ENCODE measurements at places on chromosomes 6 and 20.

DNA sequence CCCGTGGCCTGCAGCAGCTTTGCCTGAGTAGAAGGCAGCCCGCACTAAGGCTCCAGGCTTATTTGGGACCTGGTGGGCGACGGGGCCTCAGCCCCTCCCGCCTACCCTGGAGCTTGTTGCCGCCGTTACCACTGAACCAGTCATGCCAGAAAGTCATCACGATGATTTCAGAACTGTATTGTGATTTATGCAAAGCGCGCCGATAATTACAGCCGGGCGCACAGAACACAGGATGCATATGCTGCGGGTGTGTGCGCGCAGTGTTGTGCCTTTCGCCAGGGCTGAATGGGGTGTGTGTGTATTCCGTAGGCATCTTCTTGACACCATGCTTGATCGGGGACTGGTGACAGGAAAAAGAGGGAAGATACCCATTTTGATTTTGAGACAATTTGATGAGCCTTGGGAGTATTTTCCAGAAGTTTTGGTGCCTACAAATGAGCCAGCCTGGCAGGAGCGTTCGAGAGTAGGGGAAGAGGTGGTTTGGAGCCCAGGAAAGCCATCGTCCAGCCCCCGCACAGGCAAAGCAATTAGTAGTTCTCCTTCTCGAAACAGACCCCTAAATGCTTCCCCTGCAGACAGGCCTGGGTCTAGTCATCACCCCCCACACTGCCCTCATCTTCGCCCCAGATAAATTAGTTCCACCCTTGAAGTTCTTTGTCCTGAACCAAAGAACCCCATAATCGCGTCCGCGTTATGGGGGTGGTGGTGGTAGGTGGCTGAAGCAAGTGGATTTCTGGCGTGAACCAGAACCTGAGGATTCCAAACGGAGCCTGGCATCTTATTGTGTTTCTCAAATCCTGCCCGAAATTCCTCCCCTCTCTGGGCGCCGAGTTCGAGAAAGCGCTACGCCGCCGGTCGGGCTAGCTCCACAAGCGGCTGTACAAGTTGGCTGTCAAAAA, 1.9 kb upstream of the NR2E1 start:
- DNase-seq = no peak

DNA sequence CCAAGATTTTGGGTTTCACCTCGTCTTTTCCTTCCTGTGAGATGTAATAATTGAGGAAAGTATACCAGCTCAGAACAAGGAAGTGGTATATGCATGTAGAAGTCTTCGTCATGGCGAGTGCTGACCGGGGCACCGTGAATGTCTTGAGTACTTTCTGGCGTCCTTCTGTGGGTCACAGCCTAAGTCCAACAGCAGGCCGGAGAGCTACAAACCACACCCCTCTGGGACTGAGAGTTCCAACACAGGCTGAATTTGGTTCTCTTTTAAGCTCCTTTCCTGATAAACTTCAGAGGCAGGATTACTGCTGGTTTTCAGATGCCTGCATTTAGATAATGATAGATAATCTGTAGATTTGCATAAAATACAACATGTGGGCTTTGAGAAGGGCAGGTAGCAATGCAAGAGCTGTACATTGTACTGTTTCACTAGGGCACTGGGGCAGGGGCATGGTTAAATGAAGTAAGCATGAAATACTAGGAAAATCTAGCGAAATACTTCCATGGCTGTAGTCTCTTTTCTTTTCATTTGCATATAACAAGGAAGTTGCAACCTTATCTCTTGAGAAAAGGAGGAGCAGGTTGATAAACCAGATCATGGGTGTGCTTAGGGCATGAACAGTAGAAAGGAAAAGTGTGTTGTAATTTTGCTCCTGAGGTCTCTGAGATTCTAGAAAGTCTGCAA, at the start of gene ADTRP:
ADTRP (minus strand) TSS at position 156 of the 681 bp plus-strand sequence; CDS start at position 112, 44 bp downstream.
- no peak for DNase-seq

DNA sequence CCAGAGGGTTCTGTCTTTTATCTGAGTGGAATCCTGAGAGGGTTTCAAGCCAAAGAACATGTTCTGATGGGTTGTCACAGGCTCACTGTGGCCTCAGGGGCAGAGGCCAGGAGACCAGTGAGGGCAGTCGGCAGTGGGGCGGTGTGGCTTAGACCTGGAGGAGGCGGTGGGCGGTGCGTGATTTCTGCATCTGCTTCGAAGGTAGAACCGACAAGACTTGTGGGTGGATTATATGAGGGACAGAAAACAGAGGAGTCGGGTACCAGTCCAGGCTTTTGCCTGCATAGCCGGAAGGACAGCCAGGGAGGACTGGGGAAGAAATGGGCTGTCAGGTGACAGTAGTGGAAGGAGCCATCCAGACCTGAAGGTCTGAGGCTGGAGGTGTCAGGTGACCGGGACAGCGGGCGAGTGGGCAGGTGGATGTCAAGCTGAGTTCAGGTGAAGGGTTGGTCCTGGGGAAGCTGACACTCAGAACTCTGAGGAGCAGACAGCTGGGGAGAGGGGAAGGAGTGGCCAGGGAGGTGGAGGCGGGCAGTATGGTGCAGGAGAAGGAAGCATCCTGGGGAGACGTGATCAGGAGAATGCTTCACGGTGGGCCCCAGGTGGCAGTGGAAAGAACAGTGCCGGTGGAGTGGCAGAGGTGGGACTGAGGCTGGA, 3.1 kb downstream of the CTSZ start:
- DNase-seq = no peak

DNA sequence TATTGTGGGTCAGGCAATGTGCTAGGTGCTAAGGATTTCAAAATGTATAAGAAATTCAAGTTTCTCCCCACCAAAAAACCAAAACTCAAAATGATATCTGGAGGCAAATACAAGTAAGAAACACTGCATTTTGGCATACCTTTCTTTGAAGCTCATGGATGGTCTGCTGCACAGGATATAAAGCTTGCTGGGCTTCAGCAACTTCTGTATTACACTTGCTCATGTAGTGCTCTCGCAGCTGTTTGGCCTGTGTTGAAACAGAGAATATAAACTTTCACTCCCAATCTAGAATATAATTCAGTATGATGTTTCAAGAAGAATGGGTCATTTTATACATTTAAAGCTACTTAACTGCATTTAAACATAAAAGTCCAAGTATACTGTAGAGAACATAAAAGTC, 39.6 kb downstream of the SHPRH start:
- no peak for DNase-seq

DNA sequence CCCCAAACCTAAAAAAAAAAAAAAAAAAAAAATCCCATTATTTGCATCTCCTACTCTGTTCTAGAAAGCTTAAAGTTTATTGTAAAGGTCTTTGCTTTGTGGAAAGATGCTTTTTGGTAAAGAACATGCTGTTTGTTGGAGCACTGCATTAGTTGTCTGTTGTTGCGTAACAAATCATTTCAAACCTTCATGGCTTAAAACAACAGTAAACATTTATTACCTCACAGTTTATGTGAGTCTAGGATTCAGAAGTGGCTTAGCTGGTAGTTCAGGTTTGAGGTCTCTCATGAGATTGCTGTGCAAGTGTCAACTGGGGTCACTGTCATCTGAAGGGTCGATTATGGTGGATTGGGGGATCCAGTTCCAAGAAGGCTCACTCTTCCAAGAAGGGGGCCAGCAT, 155.2 kb upstream of the ZFP64 start:
- no peak for DNase-seq

DNA sequence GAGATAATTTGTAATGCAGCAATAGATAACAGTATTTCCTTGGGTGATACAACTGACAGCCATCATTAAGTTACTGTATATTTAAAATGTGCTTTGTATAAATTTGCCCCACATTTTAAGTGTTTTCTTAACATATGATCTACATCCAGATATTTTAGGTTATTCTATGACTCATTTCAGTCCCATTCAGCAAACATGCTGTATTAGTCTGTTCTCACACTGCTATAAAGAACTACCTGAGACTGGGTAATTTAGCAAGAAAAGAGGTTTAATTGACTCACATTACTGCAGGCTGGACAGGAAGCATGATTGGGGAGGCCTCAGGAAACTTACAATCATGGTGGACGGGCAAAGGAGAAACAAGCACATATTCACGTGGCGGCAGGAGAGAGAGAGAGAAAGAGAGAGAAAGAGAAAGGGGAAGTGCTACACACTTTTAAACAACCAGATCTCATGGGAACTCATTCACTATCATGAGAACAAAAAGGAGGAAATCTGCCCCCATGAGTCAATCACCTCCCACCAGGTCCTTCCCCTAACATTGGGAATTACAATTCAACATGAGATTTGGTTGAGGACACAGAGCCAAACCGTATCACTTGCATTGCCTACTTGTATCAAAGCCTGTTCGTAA, 9.6 kb upstream of the CHD6 start:
- DNase-seq = no peak

DNA sequence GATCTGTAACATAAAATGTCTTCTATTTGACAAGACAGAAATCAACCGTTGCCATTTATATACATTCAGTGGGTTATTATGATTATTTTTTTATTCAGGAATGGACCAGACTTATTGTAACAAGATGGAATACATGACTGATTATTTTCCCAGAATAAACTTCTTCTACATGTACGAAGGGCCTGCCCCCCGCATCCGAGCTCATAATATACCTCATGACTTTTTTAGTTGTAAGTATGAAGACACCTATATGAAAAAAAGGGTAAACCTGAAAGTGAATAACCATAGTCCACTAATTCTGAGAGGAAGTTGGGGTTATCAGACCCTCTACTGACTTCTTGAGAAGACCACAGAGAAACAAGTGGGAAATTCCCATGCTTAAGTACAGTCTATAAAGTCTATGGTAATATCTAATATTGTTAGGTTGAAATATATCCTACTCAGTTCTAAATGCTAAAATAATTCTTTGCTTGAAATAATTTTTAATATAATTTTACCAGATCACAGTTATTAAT, 15.9 kb downstream of the OR2A4 start:
- DNase-seq = peak; percentile 13

- DNase-seq = no peak
Observed at GRCh38 chr20:5864428-5864827, 85.9 kb downstream of the TRMT6 start.

DNA sequence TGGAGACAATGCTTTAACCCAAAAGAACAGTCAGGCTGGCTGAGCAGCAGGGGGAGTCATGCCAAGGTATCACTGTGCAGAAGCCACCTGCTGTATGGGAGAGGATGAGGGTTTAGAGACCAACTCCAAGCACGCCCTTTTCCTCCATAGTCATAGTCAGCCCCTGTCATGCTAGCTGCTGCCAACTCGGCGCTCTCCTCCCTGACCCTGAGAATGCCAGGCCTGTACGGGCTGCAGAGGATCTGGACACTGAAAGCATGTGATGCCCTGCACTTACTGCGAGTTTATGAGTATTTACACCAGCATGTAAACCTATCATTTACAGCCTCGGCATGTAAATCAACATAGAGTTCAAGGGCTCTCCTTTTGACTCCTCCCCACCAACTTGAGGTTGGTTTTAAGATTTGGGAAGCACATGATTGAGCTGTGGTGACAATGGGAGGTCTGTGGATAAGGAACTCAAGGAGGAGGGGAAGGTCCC, 11.7 kb upstream of the SCUBE3 start:
- DNase-seq = no peak

GRCh38 chr20:47531458-47531857, 29.8 kb downstream of the NCOA3 start:
- no peak for DNase-seq

- DNase-seq = no peak
Observed at GRCh38 chr20:36548006-36548315, 6.6 kb downstream of the MYL9 start.

- DNase-seq = no peak
Observed at GRCh38 chr6:33206864-33207551, 1.3 kb upstream of the RING1 start.

DNA sequence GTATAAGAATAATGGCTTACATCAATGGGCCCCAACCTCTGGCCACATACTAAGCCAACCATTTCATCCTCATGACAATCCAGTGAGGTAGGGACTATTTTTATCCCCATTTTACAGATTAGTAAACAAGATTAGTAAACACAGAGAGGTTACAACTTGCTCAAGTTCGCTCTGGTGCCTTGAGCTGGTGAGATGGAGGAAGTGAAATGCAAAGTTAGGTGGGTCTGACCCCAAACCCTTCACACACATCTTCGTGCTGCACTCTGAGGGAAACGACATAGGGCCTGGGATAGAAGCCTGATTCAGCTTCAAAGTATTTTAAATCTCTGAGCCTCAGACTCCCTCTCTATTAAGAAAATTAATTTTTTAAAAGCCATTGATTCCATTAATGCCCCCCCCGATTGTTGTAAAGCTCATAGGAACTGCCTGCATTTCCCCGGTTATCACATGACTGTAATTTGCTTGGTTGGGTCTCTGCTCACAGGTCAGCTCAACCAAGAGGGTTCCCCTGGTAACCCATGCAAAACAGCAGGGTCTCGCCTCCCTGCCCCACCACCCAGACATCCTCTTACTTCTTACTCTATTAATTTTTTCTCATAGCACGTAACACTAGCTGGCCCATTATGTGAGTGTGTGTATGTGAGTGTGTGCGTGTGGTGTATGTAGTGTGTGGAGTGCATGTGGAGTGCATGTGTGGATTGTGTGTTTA, 221.2 kb downstream of the MAFB start:
- DNase-seq = no peak

DNA sequence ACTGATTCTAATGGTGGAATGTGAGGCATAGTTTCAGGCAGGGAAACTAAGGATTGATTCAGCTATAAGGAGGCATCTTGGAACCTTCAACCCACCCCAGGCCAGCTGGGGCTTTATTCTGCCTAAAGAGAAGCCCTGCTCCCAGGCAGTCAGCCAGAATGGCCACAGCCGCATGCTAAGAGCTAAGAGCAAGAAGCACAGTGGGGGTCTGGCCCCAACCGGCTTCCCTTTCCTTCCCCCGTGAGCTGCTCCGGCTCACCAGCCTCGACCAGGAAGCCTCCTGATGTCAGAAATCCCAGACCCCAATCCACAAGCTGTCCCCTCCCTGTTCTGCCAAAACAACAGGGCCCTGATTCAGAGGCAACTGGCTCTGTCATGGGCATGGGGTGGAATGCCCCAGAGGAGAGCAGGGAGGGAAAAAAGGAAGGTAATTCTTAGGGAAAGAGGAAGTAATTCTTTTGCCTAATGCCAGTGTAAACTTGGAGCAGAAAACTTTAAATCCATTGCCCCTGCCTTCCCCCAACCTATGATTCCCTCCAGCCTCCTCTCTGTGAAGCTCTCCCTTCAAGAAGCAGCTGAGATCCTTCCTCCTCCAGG, 6.9 kb downstream of the GRM4 start:
- DNase-seq = no peak

- no peak for DNase-seq
Observed at GRCh38 chr6:121335087-121336008, 1.1 kb upstream of the TBC1D32 start.

DNA sequence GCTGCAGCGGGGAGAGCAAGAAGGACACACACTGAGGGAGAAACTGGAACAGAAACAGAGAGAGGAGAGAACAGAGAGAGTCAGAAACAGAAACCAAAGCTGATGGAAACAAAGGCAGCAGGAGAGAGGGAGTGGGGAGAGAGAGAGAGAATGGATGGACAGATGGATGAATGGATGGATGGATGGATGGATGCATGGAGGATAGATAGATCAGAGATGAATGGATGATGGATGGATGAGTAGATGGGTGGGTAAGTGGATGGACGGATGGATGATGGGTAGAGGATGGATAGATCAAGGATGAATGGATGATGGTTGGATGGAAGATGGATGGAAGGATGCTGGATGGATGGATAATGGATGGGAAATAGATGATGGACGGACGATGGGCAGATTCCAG, 35.0 kb upstream of the PHACTR3 start:
- DNase-seq = no peak
